ENCODE measurements at places on chromosomes 2 and 18. TPM values are rescaled to one million over a fixed set of nuclear protein-coding genes. Genes with fewer than 3 reads are reported as not detected.

The KRCC1 gene
- total RNA-seq: 36.7 TPM

The DSC1 gene
- not detected for total RNA-seq

The CCDC141 gene
- total RNA-seq: 0.17 TPM

The MAL gene
- not detected for total RNA-seq

The YES1 gene
- 49.5 TPM for total RNA-seq

The PAX8 gene
- total RNA-seq: 0.51 TPM

The SLC4A3 gene
- 1.3 TPM for total RNA-seq

- no peak for DNase-seq
Measured at GRCh38 chr18:44945888-44946401, 265.3 kb downstream of the SETBP1 start.

DNA sequence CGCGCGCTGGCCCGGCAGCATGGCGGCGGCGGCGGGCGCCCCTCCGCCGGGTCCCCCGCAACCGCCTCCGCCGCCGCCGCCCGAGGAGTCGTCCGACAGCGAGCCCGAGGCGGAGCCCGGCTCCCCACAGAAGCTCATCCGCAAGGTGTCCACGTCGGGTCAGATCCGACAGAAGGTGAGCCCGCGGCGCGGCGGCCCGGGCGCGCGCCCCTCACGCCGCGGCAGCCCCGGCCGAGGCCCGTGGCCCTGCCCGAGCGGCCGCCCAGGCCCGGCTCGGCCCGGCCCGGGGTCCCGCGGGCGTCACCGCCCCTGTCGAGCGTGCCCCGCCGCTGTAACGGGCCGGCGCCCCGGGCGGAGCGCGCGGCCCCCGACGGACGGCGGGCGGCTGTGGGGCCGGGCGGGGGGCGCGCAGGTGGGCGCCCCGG is 218 bp downstream of the DGKD start:
- DNase-seq: no peak

- no peak for DNase-seq
Measured at GRCh38 chr2:195945056-195945455, 123.6 kb downstream of the DNAH7 start.

DNA sequence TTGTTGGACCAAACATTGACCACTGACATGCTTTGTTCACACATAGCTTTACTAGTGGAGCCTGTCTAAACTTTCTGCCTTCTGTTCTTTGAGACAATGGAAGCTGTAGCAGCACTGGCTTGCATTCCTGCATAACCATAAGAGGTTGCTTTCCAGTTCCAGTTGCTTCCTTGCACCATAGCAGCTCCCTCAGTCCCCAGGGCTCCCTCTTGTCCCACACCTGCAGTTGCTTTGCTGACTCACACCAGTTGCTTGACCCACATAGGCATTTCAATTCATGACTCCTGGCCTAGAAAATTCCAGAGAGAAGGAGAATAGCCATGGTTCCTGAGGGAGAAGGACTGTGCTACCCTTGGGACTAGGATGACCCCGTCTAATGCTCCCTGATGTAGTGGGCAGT is 20.9 kb downstream of the SGPP2 start:
- DNase-seq: no peak

DNA sequence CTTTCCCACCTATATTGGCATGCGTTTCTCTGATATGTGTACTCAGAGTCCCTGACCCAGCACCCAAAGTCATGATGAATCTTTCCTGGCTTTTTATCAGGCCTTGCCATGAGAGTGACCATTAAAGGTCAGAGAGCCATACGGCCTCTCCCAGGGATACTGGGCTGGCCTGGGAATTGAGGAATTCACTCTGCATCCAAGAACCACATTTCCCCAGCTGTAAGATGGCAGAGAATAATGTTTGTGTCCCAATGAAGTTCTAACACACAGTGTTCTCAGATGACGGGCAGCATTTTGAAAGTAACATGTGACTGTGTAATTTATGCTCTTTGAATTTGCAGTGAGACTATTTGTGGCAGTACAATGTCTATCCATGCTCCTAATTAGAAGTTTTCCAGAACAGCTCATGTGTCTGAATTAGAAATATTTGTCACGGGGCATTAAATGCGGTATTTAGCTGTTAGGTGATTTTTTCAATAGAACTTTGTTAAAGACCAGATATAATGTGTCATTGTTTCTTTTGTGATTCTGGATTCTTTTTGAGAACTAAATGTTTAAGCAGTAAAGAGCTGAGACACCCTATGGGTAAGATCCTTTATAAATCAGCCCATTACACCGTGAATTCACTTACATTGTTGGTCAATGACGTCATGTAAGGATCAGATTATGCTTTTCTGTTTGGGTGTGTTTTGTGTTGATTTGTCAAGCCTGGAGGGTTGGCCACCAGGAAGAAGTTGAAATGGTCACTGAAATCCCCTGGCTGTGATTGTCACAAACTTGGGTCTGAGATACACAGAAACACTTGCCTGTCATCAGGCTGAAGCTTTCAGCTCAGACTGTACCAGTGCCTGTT is 7.3 kb upstream of the SLC3A1 start:
- DNase-seq: peak; percentile 75

- peak; percentile 59 for DNase-seq
Measured at GRCh38 chr18:44895176-44895798, 214.6 kb downstream of the SETBP1 start.

DNA sequence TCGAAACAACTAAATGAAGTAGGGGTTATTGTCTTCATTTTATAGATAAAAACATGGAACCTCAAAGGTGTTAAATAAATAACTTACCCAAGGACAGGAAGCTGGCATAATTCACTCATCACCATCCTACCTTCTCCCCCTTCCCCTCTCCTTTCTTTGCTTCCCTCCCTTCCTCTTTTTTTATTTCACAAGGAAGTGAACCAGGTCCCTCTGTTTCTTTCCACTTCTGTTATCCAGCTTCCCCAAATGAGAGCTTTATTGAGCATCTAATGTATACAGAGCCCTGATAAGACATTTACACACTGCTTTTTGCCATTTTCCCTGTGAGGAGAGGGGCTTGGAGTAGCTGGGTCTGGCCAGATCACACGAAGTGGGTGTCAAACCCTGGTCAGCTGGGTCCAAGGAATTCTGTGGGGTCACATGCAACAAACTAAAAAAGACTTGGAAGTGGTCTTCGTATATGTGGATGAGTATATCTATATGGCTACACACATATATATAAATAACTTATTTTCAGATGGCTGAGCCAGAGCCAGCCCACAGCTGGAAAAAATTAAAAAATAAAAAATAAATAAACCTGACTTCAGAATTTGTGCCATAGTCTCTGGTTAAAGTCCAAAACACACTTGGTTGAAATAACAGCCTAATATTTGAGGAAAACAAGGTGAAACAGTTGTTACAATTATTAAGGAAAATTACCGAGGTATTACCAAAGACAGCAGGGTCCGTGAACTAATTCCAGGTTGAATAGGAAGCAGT is 49.3 kb upstream of the FOSL2 start:
- DNase-seq: no peak

GRCh38 chr18:3593381-3593903 is 143.5 kb downstream of the TGIF1 start:
- peak; percentile 76 for DNase-seq

- DNase-seq: no peak
Measured at GRCh38 chr2:196915507-196916189, 10.9 kb downstream of the PGAP1 start.

- DNase-seq: peak; percentile 91
Measured at GRCh38 chr2:20578895-20579825, 71.7 kb downstream of the HS1BP3 start.

DNA sequence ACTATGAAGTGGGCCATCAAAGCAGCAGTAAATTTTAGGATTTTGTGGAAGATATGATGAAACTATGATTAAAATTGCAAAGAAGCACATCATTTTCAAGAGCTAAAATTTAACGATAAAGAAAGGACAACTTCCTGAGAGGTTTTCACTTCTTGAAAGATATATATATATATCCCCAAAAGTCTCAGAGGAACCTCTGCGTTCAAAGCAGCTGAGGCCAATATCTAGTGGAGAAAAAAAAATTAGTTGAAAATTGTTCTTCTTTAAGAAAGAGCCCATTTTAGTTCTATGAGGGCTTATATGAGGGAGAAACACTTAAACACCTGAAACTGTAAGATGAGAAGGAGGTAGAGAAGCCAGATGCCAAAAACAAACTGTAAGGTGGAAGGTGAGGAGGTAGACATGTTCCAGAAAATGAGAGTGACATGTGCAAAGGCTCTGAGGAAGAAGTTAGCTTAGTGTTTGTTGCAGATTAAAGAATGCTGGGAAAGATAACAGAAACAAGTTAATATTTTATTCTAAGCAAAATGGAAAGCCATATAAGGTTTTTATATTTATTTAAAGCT is 72.9 kb upstream of the VRK2 start:
- DNase-seq: no peak

DNA sequence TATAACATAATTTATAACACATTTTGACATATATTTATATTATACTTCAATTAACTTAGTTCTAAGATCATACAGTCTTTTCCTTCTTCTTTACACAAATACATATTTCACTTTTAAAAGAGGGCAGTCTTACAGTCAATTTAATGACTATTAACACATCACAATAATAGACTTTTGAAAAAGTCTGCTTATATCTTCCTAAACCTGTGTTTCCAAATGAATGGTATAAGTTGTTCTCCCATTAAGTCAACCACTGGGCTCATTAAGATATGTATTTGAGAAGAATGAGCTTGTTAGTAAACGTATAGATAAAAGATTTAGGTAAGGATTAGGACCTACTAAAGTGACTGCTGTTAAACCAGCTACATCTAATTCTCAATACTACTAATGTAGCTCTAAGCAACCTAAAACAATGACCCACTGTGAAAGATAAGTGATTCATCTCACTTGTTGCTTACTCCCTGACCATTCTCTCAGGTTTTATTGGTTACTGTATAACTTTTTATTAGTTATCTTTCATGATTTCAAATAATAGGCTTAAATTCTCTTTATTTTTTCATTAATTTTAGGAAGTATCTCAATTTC is 27.0 kb downstream of the SLC40A1 start:
- no peak for DNase-seq

DNA sequence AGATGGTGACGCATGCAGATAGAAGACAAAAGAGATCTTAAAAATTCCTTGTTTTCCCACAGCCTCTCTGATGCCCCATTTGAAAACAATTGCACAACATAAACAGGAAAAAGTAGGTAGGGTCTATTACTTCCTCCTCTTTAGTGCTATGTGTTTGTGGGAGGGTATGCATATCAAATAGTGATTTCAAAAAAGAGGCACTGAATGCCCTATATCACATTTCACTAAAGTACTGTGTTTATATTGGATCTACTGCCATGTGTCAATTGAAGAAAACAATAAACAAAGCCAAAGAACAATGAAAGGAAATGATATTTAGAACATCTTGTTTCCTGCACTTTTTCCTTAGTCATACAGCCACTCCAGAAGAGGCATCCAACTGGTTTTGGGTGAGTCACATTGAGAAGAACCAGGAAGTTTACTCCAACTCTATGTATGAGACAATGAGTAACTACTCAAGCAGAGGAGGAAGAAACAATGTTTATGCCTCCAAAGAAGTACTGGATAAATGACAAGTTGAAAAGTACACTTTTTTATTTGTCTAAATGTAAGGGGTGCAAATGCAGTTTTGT is 583.6 kb downstream of the FBXO15 start:
- peak; percentile 57 for DNase-seq
